Memory B cell (primary cell): ENCODE measurements at places on chromosomes 12 and 14.
A peak's percentile ranks its signal among the peaks of the same experiment; 100 is the strongest.

DNA sequence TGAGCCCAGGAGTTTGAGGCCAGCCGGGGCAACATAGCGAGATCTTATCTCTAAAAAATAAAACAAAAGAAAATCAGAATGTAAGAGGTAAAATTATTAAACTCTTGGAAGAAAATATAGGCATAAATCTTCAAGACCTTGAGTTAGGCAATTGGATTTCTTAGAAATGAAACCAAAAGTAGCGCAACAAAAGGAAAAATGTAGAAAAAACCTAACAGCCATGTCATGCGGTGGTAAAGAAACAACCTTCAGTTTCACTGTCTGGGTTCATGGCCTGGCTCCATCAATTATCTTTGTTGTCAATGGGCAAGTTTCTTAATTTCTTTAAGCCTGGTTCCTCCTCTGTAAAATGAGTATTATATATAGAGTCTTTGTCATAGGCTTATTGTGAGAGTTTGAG is 5.6 kb upstream of the GCH1 start:
- no peak for DNase-seq

- no peak for DNase-seq
Observed at GRCh38 chr14:59134307-59134706, 54.2 kb upstream of the DAAM1 start.

GRCh38 chr14:90575781-90576180 is 179.0 kb downstream of the CALM1 start:
- DNase-seq: no peak

DNA sequence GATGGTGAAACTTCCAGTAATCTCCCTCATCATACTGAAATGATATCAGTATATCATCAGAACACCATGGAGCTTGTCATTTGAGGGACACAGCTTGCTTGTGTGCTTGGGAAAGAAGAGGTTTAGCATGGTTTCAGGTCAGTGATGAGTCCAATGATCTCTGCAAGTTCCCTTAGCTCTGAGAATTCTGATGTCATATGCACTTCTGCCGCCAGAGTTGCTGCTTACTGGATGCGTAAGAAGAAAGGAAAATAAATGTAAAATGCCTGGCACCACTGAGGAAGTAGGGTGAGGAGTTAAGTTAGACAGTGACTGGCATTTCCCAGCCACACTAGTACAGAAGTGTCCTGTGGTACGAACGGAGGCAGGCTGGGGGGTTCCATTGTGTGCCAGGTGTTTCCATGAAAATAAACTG is 22.6 kb downstream of the PRKCH start:
- DNase-seq: no peak

DNA sequence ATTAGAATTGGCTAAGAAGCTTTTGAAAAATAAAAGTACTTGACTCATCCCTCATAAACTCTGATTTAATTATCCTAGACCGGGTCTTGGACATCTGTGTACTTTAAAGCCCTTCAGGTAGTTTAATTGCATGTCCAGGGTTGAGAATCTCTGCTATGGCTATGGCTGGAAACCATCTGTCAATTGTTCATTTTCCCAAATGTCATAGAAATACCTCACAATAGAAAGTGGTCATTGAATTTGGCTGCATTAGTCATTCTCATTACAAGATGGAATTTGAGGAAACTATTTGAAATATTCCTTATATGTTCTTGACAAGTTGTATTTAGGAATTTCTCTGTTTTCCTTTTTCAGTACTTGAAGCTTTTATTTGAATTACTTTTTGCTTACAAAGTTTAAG is 111.3 kb downstream of the TSHR start:
- DNase-seq: no peak

DNA sequence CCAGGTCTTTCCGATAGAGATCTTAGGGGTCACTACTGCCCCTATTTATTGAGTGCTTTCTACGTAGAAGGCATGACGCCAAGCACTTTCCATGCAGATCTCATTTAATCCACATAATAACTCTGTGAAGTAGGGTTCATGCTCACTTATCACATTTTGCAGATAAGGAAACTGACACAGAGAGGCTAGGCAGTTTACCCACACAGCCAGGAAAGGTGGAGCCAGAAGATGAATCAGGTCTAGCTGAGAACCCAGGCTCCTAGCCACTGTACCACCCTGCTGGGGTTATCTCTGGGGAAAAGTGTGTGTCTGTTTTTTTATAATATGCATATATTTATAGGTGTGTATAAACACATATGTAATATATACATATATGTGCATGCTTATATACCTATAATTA is 83.6 kb downstream of the KSR2 start:
- DNase-seq: no peak

DNA sequence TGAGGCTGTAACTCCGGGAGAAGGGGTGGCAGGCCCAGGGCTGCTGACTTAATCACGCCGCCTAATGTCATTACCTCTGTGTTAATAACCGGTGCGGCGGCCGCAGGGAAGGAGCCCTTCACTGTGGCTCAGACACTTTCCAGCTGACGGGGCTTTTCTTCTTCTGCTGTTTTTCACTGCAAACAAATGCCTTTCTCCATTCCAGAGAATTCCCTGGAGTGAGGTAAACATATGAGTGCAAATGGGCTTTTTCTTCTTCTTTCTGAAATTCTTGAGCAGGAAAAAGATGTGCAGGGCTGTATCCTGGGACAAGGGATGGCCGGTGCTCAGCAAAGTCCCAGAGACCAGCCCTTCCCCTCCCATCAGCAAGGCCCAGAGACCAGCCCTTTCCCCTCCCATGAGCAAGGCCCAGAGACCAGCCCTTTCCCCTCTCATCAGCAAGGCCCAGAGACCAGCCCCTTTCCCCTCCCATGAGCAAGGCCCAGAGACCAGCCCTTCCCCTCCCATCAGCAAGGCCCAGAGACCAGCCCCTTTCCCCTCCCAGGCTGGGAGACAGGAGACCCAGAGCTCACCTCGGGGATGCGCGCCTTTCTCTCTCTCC is 33.4 kb upstream of the FAM181A start:
- DNase-seq: no peak

DNA sequence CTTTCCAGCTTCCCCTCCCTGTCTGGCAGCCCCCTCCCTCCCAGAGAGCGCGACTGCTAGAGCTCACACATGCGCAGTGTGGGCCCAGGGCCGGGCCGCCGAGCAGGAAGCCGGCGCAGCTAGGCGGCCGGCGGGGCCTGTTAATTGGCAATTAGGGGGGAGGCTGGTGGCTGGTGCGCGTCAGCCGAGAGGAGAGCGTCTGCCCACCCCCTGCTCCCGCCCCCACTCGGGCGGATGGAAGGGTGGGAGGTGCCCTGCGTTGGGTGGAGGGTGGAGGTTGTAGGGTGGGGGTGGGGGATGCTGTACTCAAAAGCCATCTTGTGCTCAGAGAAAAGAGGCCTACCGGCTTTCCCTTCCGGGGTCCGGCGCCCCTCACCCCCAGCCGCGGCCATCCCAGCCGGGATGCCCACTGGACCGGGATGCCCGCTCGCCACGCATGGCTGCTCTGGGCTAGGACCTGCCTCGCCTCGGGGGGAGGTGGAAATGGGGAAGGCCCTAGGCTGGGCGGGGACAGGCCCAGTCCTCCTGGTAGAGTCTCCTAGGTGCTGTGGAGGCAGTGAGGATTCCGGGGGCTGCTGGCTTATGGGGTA is 9.2 kb downstream of the HOXC8 start:
- peak; percentile 71 for DNase-seq

GRCh38 chr12:105384916-105385535 is 54.5 kb downstream of the C12orf75 start:
- DNase-seq: no peak

- no peak for DNase-seq
Observed at GRCh38 chr12:96050139-96050538, 14.8 kb upstream of the LTA4H start.

- DNase-seq: no peak
Observed at GRCh38 chr14:103073876-103074728, 9.9 kb upstream of the LBHD2 start.

DNA sequence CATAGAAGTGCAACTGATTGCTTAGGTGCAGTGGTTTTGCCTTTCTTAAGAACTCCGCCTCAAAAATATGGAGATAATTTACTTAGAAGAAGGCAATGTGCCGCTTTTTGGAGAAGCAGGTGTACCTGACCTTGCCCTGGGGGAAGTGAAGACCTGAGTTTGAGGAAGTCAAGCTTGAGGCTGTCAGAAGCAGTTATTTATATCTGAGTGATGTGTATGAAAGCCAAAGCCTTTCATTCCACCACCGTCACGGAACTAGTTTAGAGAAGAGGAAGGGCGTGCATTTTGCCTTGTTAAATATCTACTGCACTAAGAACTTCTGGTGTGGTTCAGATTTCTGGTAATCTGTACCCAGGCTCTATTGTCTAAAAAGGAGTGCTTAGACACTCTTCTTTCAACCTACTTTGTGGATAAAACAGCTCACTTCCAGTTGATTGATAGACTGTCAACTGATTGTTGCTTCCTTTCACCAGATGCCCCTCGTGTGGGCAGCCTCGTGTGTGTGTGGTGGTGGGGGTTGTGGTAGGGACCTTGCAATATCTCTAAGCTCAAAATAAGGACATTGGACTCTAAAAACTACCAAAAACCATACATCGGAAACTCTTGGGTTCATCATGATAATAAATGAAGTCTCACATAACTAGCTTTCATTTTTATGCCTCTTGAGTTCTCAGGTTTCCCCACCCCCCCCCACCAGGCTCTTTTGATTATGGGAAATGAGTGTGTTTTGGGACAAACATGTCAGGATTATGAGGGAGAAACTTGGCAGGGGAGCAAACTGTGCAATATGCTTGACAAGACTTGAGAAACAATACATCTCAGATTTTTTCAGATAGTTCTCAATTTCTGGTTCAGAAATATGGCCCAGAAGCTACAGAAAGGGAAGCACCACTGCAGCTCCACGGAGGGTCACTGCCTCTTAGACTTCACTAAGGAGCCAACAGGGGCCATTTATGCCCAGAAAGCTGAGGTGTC is 78.6 kb downstream of the ARF6 start:
- peak; percentile 42 for DNase-seq

DNA sequence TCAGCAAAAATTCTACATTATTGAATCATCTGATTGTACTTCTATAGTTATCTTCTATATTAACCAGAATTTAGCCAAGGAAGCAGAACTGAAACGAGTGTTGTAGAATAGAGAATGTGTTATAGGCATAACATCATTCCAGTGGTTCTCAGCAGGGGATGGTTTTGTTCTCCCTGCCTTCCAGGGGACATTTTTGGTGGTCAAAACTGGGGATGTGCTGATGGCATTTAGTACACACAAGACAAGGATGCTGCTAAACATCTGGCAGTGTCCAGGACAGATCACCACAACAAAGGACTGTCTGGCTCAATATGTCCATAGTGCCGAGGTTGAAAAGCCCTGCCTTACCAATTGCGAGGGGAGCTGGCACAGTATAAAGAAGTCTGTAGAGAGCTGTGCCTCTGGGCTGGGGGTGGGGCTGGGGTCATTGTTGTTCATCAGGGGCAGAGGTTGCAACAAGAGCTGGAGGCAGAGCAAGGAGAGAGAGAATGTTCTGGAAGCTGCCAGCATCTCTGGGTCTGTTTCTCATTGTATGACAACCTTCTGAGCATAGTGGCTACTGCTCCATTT is 1472.8 kb downstream of the AACS start:
- no peak for DNase-seq

DNA sequence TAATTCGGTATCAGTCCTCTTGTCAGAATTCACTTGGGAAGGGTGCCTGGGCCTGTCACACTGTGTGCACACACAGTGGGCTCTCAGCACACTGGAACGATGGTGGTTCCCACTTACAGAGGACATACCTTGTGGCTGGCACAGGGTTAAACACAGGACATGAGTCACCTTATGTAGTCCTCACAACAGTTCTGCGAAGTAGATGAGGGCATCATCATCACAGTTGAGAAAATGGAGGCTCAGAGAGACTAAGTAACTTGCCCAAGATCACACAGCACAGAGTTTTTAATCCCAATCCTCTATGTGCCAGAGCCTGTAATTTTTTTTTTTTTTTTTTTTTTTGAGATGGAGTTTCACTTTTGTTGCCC is 90.7 kb downstream of the NINJ2 start:
- no peak for DNase-seq

DNA sequence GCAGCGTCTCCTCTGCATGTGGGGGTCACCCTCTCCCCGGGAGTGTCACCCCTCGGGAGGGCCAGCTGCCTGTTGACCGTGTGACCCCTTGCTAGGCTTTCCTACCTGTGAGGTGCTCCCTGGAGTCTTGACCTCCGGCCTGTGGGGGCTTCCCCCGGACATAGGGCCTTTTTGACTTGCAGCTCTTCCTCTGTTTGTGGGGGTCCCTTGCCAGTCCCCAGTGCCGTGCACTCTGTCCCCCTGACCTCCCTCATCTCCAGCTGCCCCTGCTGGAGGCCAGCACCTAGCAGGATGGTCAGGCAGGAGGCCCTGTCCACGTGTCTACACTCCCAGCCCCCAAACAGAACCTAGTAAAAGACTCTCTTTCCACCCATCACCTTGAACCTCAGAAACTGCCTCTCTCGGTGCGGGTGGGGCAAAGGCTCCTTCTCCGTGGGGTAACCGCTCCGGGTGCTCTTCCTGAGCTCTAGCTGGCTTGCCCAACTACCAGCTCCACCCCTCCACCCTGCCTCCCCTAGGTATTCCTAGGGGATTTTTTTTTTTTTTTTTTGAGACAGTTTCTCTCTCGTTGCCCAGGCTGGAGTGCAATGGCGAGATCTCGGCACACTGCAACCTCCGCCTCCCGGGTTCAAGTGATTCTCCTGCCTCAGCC is 810 bp downstream of the AACS start:
- DNase-seq: peak; percentile 15

DNA sequence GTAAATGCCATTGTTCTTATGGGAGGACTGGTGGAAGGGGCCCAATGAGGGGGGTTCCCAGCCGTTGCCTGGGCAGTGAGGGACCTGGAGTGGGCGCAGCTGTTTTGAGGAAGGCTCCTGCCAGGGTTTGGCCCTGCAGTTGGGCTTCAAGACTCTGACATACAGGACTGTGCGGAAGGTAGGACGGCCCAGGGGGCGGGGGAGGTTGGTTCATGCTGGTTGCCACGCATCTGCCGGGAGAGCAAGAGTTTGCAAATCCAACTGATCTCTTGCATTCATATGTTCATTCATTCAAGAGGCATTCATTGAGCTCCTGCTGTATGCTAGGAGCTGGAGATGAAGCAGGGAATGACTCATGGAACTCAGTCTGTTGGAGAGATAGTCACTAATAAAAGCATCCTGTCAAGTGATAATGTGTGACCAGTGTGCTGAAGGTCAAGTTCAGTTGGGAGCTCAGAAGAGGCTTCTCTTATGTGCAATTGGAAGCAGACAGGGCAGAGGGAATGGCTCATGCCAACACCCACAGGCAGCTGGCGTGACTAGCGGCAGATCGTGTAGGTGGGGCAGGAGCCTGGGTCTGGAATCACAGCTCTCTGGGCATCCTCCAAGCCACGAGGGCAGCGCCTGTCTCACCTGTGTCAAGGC is 7.8 kb downstream of the SH2B3 start:
- DNase-seq: no peak

DNA sequence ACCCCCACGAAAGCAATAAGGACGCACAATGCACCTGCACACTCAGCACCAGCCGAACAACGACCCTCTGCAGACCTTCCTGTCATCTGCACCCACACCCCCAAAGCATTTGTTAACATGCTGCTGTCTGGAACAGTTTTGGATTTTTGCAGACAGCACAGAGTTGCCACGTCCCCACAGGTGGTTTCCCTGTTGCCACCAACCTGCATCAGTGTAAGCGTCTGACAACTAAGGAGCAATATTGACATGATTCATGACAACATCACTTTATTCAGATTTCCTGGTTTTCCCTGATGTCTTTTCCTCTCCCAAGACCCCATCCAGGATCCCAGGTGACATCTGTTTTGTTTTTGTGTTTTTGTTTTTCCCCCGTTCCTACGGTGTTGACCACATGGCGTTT is 150.7 kb upstream of the C14orf180 start:
- no peak for DNase-seq

- no peak for DNase-seq
Observed at GRCh38 chr12:69570000-69570516, 15.2 kb upstream of the CCT2 start.
